A172 (cell line): ENCODE measurements at places on chromosomes 12 and 14.

DNA sequence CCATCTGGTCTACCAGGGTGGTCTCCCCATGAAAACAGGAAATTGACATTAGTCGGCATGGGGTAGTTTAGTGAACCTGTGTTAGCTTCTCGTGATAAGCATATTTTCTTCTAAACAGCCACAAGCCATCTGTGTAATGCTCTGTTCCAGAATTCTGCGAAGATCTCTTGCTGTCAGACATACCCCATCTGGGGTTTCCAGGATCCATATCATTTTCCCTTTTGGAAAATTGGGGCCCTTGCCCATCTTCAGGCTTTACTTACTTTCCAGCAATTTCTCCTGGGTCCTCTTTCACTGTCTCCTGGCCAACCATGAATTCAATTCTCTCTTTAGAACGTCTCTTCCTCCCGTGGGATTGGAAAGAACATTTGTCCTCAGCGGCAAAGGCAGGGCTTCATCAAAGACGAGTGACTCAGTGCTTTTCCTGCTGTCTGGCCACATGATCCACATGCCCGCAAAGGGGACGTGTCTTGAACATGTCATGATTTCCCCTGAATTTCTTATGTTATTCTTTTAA, 21.4 kb upstream of the NCOR2 start:
- DNase-seq: peak; percentile 75

- no peak for DNase-seq
Measured at GRCh38 chr12:66859751-66860440, 181.0 kb upstream of the GRIP1 start.

GRCh38 chr14:50529288-50530179, 2.8 kb downstream of the MAP4K5 start:
- no peak for DNase-seq

GRCh38 chr12:16608946-16609539, 3.1 kb upstream of the LMO3 start:
- no peak for DNase-seq

GRCh38 chr14:75333606-75334548, 55.2 kb downstream of the FOS start:
- DNase-seq: no peak

DNA sequence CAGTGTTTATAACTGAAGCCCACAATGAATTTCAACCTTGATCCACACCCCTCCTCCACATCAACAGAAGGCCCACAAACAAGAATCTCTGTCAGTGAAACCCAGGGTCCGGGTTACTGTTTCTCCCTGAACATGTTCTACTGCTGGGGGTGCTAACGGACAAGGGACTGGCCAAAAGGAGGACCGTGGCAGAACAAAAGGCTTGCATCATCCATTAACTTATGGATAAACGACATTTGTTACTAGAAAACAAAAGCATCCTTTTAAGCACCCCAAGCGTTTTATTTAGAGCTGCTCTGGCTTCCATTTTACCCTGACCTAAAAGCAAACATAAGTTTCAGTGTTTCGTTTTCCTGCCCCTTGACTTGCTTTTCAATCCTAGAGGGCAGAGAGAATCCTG, 32.2 kb downstream of the BRAP start:
- no peak for DNase-seq

- no peak for DNase-seq
Measured at GRCh38 chr14:43792980-43793379, 714.1 kb downstream of the FSCB start.

- DNase-seq: no peak
Measured at GRCh38 chr12:130136509-130137039, 25.7 kb upstream of the FZD10 start.

DNA sequence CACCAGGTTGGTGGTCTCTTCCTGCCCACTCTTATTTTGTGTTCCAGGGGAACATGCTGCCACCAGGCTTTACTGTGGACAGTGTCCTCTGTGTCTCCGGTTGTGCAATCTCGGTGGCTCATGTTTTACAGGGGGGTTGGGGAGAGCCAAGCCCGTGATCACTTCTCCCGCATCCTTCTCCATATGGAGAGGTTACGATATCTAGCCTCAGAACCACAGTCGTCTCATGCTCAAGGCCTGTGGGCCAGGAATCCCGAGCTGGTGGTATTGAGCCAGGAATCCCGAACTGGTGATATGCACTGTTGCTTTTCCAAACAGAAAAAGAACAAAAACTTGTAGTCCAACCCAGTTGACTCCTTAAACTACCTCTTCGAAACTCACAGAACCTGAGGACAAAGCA, 37.0 kb upstream of the INF2 start:
- no peak for DNase-seq

DNA sequence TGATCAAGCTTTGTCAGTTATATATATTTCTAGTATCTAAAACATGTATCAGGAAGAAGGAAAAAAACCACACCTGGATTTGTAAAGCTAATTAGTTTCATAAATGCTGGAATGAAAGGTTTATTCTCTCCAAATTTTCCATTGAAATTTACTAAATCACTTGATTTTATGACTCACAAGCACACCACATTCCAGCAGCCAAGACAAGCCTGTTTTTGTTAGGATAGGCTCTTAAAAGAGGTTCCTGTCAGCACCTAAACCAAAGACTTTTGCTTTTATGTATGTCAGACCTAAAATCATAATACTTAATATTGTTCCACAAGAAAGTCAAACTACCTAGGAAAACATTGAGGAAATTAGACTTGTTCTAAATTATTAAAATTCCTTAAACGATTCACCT, 85.3 kb upstream of the PAWR start:
- peak; percentile 23 for DNase-seq

DNA sequence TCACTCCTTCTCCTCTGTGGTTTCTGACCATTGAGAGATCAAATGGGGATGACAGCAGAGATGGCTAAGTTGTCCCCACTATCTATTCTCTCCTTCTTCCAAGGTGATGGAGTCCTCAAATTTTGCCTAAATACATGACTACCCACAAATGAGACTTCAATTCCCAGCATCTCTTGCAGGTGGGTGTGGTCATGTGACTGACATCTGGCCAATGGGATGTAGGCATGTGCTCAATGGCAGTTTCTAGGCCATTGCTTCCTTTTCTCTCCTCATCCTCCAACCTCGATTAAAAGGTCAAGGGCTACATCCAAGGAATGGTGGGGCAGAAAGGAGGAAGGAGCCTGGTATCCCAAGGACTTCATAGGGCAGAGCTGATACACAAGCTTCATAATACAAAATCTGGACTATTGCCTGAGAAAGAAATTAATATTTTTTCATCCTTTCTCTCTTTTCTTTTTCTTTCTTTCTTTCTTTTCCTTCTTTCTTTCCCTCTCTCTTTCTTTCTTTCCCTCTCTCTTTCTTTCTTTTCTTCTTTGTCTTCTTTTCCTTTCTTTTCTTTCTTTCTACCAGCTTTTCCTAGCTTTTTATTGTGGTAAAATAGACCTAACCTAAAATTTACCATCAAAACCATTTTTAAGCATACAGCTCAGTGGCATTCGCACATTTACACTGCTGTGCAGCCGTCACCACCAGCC, 100.9 kb upstream of the PRB2 start:
- DNase-seq: no peak

- DNase-seq: no peak
Measured at GRCh38 chr14:75489480-75489837, 32.8 kb upstream of the BATF start.

DNA sequence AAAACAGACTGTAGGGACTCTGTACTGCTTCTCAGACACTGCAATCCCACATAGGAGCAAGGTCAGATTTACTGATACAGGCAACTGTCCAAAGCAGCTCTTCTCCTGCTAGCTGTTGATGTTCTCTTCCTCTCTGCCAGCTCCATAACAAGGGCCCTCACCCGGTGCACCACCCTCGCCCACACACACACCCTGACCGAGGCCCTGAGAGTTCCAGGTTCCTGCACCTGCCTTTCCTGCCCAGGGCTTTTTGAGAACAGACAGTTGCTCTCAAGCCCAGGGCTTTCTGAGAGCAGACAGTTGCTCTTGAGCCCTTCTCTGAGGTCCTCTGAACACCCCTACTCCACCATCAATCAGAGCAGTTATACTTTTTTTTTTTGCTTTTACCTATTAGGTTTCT, 233.8 kb upstream of the GARIN6 start:
- no peak for DNase-seq

DNA sequence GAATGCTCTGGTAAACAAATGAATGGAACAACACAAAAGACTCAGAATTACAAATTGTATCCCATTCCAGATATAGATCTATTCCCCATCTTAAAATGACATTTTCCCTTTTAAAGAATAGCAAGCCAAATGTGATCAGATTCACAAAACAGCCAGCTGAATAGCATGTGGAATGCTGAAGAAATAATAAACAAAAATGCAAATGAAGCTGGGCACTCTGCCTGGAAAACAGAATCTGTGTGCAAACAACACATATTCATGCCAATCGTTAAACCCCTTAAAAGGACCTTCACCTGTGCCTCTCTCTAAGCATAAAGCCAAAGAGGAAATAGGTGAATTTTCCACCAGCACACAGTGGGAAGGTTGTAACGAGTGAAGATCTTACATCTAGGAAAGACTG, 67.9 kb upstream of the PDZRN4 start:
- DNase-seq: no peak

- DNase-seq: no peak
Measured at GRCh38 chr14:100165831-100166440, 6.5 kb upstream of the DEGS2 start.

DNA sequence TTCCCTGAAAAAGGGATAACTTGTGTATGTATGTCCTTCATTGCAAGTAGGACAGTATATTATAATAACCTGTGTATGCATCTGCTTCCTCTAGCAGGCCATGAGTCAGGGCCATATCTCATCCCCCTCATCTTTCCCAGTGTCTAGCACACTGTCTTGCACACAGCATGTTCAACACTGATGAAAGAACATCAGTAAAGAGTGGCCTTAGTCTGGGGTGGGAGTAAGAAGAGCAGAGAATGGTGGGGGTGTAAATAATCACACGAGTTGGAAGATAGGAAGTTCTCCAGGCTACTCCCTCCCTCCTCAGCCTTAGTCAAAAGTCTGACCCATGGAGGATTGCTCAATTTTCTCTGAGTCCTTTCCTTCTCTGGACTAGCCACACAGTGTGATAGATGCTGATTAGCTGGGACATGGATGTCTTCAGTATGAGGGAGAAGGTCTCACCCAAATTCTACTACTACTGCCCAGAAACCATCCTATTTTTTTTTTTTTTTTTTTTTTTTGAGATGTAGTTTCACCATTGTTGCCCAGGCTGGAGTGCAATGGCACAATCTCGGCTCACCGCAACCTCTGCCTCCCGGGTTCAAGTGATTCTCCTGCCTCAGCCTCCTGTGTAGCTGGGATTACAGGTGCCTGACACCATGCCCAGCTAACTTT, 14.6 kb upstream of the SP1 start:
- DNase-seq: no peak

DNA sequence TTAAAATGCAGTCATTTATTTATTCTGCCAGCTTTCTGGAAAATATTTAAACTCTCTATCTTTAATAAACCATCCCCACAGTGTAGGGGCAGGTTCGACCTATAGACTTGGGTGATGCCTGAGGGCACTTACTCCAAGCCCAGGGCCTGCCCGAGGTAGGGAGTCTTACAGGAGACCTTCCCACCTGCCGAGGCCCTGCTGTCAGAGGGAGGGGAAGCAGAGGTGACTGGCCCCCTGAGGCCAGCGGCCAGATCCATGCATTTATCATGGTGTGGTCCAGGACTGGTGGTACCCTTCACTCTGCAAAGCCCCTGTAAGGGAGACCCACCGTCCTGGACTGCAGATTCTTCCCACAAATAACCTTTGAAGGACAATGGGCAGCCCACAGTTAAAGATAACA, 7.6 kb downstream of the EML1 start:
- DNase-seq: no peak

DNA sequence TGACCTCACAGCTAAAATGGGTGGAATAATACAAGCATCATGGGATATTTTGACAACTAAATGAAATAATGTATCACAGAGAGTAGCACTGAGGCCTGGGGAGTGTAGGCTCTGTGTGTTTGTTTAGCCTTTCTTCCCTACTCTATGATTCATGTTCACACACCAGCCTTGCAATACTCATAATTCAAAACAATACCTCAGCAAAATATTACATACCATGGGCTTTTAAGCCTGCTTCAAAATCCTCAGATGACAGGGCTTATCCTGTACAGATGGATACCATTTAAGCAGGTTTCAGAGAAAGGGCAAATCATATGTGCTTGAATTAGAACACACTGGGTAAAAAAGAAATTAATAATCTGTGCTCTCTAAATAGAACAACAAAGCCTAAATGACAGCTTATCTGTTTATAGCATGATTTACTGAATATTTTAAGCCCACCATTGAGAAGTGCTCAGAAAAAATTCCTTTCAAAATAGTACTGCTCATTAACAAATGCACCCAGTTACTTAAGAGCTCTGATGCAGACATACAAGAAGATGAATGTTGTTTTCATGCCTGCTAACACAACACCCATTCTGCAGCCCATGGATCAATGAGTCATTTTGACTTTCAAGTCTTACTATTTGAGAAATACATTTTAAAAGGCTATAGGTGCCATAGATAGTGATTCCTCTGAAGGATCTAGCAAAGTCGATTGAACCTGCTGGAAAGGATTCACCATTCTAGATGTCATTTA, 84.9 kb upstream of the ADAMTS20 start:
- no peak for DNase-seq

- DNase-seq: no peak
Measured at GRCh38 chr12:2011643-2012607, 7.7 kb upstream of the DCP1B start.

GRCh38 chr14:31578792-31579501, 17.7 kb downstream of the NUBPL start:
- no peak for DNase-seq
